Right ventricle myocardium superior (tissue), 1 donor: ENCODE measurements at places on chromosomes 13 and 19. TPM values are rescaled to one million over a fixed set of nuclear protein-coding genes. Genes with fewer than 3 reads are reported as not detected.

DNA sequence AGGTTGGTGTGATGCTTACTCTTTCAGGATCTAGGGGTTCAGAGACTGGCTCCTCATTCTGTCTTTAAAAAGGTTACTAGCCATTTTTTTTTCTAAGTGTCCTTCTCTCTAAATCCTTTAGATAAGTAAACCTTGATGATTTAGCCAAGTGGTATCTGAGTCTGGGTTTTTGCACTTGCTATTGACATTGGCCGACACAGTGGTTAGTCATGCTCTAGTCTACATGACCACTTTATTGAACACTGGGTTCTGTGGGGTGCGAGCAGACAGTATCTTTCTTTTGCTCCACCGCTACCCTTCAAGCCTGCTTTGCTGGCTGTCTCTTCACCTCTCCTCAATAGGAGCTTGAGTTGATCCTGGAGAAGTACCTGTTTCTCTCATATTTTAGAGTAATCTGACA, 6.2 kb upstream of the NUP58 start:
- DNase-seq, result no peak

GRCh38 chr19:38735257-38735686, 9.0 kb downstream of the CAPN12 start:
- peak; percentile 39 for DNase-seq

The ZNF613 gene
- 3.1 TPM for total RNA-seq

The FKBP8 gene
- 182 TPM for total RNA-seq

The TMEM145 gene
- total RNA-seq, result 0.11 TPM

GRCh38 chr19:16880884-16881554, 7.8 kb upstream of the F2RL3 start:
- no peak for DNase-seq

The FAM98C gene
- total RNA-seq, result 10.5 TPM

GRCh38 chr13:111978546-111978945, 88.4 kb upstream of the SOX1 start:
- DNase-seq, result no peak

DNA sequence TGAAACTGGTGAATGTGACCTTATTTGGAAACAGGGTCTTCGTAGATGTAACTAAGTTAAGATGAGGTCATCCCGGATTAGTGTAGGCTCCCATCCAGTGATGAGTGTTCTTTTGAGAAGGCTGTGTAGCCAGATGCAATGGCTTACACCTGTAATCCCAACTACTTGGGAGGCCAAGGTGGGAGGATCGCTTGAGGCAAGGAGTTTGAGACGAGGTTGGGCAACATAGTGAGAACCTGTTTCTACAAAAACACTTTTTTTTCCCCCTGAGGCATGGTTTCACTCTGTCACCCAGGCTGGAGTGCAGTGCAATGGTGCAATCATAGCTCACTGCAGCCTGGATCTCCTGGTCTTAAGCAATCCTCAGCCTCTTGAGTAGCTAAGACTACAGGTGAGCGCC, 36.4 kb downstream of the FBN3 start:
- no peak for DNase-seq

GRCh38 chr13:112754281-112755025, 64.6 kb downstream of the ATP11A start:
- no peak for DNase-seq

The MEX3D gene
- total RNA-seq, result 8.0 TPM

GRCh38 chr19:29591670-29592069, 14.4 kb upstream of the POP4 start:
- DNase-seq, result no peak

The ZNF540 gene
- total RNA-seq, result 7.9 TPM

The LGALS14 gene
- total RNA-seq, result not detected
